Activated T-cell treated with anti-CD3 and anti-CD28 coated beads for 1 hour (primary cell): ENCODE measurements at places on chromosomes 13 and 19.

- no peak for DNase-seq
Observed at GRCh38 chr13:37690361-37690760, 91.8 kb upstream of the POSTN start.

DNA sequence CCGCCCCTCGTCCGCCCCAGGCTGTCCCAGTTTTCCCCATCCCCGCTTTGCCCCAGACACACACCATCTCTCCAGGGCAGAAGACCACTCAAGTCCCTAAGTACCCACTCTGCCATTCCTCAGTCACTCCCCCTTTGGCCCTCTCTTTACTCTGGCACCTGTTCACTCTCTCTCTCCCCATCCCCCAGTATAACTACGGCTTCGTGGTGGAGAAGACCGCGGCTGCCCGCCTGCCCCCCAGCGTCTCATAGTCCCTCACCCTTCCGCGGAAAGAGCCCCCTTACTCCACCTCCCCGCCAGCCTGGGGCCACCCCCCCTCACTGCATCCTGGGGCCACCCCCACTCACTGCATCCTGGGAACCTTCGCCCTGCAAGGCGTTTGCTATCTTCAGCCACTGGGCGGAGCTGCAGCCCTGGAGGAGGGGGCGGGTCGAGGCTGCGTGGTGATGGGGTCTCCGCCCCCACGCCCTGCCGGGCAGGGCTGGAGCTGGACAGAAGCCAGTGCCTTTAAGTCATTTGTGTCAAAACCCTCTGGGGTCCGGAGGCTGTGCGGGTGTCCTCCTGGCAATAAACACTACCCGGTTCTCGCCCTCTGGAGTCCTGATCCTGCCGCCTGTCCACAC lies 5.0 kb downstream of the MVB12A start:
- DNase-seq = no peak

GRCh38 chr19:9835507-9835949 lies 410 bp downstream of the PIN1 start:
- DNase-seq = no peak

GRCh38 chr19:54319892-54320670 lies 7.1 kb upstream of the LILRA5 start:
- no peak for DNase-seq

GRCh38 chr19:42658076-42658475 lies 63.4 kb upstream of the CEACAM8 start:
- no peak for DNase-seq

- DNase-seq = no peak
Observed at GRCh38 chr13:106530171-106530851, 5.2 kb downstream of the EFNB2 start.

DNA sequence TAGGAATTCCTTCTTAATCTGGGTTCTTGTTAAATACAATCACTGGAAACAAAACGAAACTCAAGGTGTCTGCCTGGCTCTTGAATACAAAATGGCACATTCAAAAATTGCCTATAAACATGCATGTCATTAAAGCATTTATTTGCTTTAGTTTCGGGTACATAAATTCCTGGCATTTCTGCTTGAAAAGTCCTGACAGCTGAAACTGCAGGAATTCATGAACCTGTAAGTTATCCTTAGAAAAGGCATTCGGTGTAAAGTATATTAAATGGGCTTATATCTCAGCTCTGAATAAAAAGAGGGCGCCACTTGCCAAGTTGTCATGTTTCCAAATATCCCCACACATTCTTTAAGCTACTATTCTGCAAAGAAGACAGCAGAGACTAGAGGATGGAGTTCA lies 32.9 kb downstream of the RXFP2 start:
- no peak for DNase-seq

DNA sequence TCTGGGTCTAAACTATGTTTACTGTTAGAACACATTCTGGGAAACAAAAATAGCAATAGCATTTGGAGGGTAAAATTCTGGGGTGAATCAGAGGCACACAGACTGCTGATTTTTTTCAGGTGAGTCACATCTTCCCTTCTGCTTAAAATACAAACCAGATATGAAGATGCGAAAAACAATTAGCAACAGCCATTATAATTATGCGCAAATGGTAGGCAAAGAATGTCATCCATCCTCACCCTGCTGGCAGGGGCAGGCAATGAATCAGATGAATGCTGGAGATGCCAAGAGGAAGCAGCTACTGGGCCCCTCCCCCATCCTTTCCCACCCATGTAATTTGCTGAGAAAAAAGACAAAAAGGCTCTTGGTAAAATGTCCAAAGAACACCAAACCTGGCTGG lies 282.9 kb downstream of the KLF5 start:
- DNase-seq = no peak

DNA sequence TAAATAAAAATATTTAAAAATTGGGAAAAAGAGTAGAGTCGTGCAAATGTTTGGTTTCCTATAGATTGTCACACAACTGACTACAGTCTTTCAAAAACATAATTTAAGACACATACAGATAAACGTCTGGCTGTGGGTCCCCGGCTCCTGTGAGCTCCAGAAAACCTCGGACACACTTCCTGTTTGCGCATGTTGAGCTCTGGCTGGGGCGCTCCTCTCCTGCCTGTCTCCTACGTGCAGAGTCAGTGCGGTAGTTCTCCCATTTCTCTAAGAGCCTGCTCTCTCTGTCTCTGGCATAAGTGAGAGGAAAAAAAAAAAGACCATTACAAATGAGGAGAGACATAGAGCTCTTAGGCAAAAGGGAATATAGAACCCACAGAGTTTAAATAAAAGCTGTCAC lies 128.2 kb upstream of the OBI1 start:
- DNase-seq = no peak

GRCh38 chr19:7562646-7563393 lies 27.3 kb downstream of the PNPLA6 start:
- DNase-seq = no peak

DNA sequence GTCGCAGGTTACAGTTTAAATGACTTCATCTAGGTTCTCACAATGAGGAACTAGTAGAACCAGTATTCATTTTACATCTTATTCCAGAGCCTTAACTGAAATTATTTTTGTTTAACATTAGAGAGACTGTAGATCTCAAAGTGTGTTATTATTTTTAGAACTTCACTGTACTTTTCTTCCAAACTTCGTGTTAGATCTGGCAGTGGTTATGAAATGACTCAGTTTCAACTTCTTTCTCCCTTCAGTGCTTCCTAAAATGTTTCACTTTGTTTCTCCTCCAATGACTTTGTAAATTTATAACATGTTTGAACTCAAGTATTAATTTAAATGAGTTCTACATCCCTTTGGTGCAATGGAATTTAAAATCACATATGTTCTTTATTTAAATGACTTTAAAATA lies 139.3 kb downstream of the PCDH9 start:
- DNase-seq = no peak

DNA sequence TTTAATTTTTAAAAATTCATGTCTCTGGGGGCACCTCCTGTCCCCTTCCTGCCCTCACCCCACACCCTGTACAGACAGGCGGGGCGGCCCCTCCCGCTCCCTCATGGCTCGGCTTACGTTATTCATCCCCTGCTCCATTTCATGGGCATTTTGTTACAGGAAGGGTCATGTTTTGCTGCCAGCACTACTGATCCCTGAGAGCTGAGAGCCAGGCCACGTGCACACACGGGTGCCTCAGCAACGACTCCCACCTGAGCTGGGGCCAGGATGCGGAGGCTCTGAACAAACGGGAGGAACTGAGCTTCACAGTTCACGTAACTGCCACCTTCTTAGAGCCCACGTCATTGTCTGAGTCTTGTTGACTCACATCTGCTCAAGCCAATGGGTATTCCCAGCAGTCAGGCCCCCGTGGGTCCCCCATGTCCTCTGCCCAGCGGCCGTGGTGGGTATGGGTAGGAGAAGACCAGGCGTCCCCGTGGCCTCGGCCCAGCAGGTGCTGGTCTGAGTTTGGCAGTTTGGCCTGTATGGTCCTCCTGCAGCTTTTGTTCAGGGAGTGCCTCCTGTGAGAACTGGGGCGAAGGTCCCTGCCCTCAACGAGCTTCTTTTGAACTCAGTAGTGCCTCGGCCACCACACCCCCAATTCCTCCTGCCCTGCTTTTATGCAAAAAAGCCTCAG lies 16.4 kb upstream of the TMEM255B start:
- no peak for DNase-seq

- no peak for DNase-seq
Observed at GRCh38 chr19:751501-752341, 809 bp downstream of the MISP start.

- no peak for DNase-seq
Observed at GRCh38 chr19:13493516-13494310, 12.6 kb downstream of the CACNA1A start.

DNA sequence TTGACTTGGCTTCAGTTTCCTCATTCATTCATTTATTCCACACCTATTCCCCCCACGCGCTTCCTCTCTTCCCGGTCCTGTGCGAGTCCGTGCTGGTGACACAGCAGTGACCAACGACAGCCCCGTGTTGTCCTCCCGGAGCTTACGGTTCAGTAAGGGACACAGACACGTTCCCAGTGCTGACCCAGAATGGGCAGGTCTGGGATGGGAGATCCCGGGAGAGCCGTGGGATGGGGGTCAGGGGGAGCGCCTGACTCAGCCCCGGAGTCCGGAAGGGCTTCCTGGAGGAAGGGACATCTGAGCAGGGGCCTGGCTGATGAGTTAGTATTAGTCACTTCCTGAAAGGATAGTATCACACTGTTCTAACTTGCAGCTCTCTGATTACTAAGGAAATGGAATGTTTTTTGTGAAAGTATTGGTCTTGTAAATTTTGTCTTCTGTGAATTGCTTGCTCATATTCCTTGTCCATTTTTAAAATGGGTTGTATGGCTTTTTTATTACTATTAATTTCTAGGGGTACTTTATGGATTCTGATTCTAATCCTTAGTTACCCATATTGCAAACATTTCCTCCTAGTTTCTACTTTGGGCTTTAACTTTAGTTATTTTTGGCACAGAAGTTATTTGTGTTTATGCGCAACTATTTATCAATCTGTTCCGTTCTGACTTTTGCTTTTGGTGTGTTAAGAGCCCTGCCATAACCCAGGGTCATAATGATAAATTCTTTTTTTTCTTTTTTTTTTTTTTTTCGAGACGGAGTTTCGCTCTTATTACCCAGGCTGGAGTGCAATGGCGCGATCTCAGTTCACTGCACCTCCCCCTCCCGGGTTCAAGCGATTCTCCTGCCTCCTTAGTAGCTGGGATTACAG lies 708 bp upstream of the ERCC1 start:
- no peak for DNase-seq

DNA sequence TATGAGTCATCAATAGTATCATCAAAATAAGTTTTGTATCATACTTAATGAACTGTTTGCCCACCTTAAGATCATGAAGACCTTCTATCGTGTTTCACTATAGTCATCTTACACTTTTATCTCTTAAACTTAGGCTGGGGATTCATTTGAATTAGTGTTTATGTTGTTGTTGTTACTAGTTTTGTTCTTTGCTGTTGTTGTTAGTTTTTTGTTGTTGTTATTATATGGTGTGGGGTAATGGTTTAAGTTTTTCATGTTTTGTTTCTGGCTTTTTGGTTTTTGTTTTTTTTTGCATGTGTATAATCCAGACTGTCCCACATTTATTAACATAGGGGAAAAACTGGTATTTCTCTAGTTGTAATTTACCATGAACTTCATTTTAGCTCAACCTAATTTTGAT lies 965.1 kb upstream of the MIR17HG start:
- DNase-seq = no peak

- no peak for DNase-seq
Observed at GRCh38 chr19:11418549-11419506, at the start of gene RGL3. RGL3 (minus strand) TSS chr19:11419314; CDS start chr19:11419278, 36 bp downstream.

DNA sequence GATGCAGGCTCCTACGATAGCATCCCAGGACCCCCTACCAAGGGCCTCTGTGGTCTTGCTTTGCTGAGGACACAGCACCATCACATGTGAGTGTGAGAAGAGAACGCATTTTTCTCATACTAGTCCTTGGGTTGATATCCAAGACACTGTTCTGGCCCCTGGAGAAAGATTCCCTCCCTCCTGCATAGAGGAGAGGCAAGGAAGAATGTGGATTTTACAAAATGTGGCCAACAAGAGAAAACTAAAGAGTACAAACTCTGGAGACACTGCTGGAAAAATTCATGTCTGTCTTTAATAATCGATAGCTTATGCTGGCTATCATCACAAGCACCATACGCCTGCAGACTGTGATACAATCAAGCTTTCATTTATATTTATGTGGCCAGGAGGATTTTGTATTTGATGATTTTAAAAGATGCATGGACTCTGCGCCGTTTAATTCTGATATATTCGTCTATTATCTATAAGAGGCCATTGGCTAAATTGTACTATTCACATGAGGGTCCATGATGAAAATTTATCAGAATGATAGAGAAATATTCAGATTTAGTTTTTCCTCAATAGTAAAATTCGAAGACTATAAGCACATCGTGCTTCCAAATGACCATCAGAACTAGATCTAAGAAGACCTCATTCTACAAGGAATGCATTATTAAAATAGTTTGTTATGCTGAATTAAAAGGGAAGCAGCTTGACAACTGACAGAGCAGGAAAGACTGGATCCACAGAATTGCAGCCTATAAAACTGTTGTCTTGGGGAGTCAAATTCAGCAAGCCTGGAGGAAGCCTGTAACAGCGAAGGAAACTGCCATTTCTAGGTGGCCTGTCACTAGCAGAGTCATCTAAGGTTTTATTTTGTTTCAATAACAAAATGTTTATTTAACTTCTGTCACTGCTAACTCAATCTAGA lies 578.7 kb downstream of the DIAPH3 start:
- DNase-seq = no peak

DNA sequence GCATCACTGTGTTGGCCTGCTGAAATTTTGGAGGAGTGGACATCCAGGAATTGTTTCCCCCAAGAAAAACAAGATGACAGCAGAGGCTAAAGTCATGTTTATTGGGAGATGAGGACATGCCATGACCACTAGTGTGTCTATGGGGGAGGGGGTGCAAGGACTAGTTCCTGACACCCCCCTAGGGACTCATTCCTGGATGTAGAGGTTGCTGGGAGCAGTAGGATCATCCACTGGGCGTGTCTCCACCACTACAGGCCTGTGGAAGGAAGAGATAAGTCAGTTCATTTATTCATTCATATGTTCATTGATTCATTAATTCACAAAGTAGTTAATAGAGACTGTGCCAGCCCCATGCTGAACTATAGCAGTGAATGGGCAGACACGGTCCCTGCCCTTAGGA lies 30.2 kb downstream of the MAP4K1 start:
- no peak for DNase-seq

GRCh38 chr13:112968380-112968909 lies 569 bp upstream of the MCF2L start:
- DNase-seq = peak; percentile 21

- DNase-seq = no peak
Observed at GRCh38 chr19:35171730-35172129, 17.2 kb downstream of the FXYD5 start.
